Activated CD4-positive, alpha-beta T cell treated with anti-CD3 and anti-CD28 coated beads, Interleukin-2, amount 10 ng/mL, durations not matched to agents 7 days and 5 days (primary cell): ENCODE measurements at places on chromosomes 12 and 14. TPM values are rescaled to one million over a fixed set of nuclear protein-coding genes. Genes with fewer than 3 reads are reported as not detected.

DNA sequence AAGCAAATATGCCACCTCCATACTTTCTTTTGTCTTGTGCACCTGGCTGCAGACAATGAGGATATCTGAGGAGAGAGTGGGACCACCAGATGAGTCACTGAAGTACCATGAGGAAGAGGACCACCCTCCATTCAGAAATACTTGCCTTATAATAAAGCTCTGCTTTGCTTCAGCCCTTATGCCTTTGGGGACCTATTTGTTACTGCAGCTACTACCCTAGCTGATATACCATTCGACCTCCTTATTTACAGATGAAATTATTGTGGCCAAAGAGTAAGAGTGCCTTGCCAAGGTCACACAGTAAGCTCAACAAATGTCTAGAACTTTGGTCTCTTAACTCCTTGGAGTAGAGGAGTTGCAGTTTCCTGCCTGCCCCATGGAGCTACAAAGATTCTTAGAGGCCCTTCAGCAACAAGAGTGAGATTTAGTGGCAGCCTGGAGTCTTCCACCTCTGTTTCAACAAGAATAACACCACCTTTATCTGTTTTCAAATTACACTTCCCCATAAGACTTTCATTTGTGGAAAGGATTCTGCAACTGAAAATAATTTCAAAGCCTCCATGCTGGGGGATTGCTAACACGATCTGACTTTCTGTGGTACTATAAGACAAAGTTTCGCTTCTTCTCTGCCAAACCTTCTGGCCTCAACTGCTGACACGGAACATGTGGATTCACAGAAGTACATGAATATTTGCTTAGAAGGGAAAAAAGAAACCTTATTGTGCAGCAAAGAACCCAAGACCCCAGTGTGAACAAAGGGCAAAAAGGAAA is 3.6 kb downstream of the CMKLR1 start:
- peaks cover 29% of the 10 kb centered on the region for H3K4me1 ChIP-seq
- no peak for DNase-seq
- H3K36me3 ChIP-seq: no peaks in the 10 kb centered on the region
- peaks cover 18% of the 10 kb centered on the region for H3K27me3 ChIP-seq
- H3K27ac ChIP-seq: no peak overlapping the region

The RIN3 gene
- total RNA-seq: 56.8 TPM

The PDE3A gene
- total RNA-seq: not detected

The CMTM5 gene
- total RNA-seq: not detected

GRCh38 chr12:61987173-61987572 is 273.0 kb upstream of the USP15 start:
- no peak overlapping the region for H3K27ac ChIP-seq
- no peaks in the 10 kb centered on the region for H3K4me1 ChIP-seq
- no peaks in the 10 kb centered on the region for H3K27me3 ChIP-seq
- no peak overlapping the region for H3K4me3 ChIP-seq
- no peaks in the 10 kb centered on the region for H3K36me3 ChIP-seq

The PTGER2 gene
- 60.4 TPM for total RNA-seq

The GSC gene
- total RNA-seq: not detected

GRCh38 chr12:57611108-57611826 is at the start of gene ARHGEF25:
ARHGEF25 (plus strand) TSS chr12:57611435; CDS start chr12:57611895, 460 bp downstream.
- peak within 1 kb of the TSS; percentile 53 for H3K4me3 ChIP-seq
- DNase-seq: peak; percentile 32
- H3K27ac ChIP-seq: peak within 1 kb of the TSS; percentile 19
- peaks cover 43% of the 10 kb centered on the region for H3K27me3 ChIP-seq
- H3K4me1 ChIP-seq: peaks cover 9% of the 10 kb centered on the region

The NOP9 gene
- 35.2 TPM for total RNA-seq

- no peaks in the 10 kb centered on the region for H3K4me1 ChIP-seq
- H3K36me3 ChIP-seq: no peaks in the 10 kb centered on the region
- DNase-seq: no peak
- no peak overlapping the region for H3K4me3 ChIP-seq
- H3K27ac ChIP-seq: no peak overlapping the region
These were observed 51.3 kb downstream of the AMN start for GRCh38 chr14:102973706-102974285.

GRCh38 chr12:106910202-106910601 is 45.5 kb upstream of the TMEM263 start:
- H3K27me3 ChIP-seq: peaks cover 20% of the 10 kb centered on the region
- H3K36me3 ChIP-seq: no peaks in the 10 kb centered on the region
- H3K4me3 ChIP-seq: no peak overlapping the region
- peaks cover 21% of the 10 kb centered on the region for H3K4me1 ChIP-seq
- no peak for DNase-seq

The TSHR gene
- 1.0 TPM for total RNA-seq

- no peak for DNase-seq
- peaks cover 65% of the 10 kb centered on the region for H3K4me1 ChIP-seq
- peaks cover 3% of the 10 kb centered on the region for H3K27me3 ChIP-seq
- peak overlapping the region; percentile 19 for H3K27ac ChIP-seq
These were observed 52.6 kb upstream of the ABCD2 start for GRCh38 chr12:39671898-39672875.

- no peaks in the 10 kb centered on the region for H3K36me3 ChIP-seq
- H3K4me3 ChIP-seq: no peak overlapping the region
- H3K4me1 ChIP-seq: no peaks in the 10 kb centered on the region
- DNase-seq: no peak
These were observed 6.0 kb upstream of the CPNE6 start for GRCh38 chr14:24065408-24065807.

- peaks cover 32% of the 10 kb centered on the region for H3K27me3 ChIP-seq
- DNase-seq: no peak
- no peak overlapping the region for H3K27ac ChIP-seq
- H3K36me3 ChIP-seq: no peaks in the 10 kb centered on the region
- no peak overlapping the region for H3K4me3 ChIP-seq
These were observed 4.1 kb downstream of the CYP46A1 start for GRCh38 chr14:99688210-99688581.

GRCh38 chr12:126950266-126950665 is 1316.7 kb upstream of the TMEM132C start:
- H3K4me1 ChIP-seq: no peaks in the 10 kb centered on the region
- no peak overlapping the region for H3K4me3 ChIP-seq
- DNase-seq: no peak

- DNase-seq: no peak
- H3K27ac ChIP-seq: no peak overlapping the region
- no peaks in the 10 kb centered on the region for H3K27me3 ChIP-seq
- peaks cover 3% of the 10 kb centered on the region for H3K4me1 ChIP-seq
These were observed 338.4 kb downstream of the FUT8 start for GRCh38 chr14:65750906-65751305.

The TGM1 gene
- total RNA-seq: 6.5 TPM

GRCh38 chr12:14880890-14881453 is 4.7 kb downstream of the MGP start:
- peak overlapping the region; percentile 90 for H3K27ac ChIP-seq
- peaks cover 8% of the 10 kb centered on the region for H3K36me3 ChIP-seq
- peaks cover 31% of the 10 kb centered on the region for H3K4me1 ChIP-seq
- H3K4me3 ChIP-seq: no peak overlapping the region
- H3K27me3 ChIP-seq: peaks cover 5% of the 10 kb centered on the region

- H3K4me3 ChIP-seq: no peak overlapping the region
- H3K36me3 ChIP-seq: no peaks in the 10 kb centered on the region
- H3K27me3 ChIP-seq: no peaks in the 10 kb centered on the region
These were observed 182.7 kb upstream of the LMO3 start for GRCh38 chr12:16788506-16789203.

DNA sequence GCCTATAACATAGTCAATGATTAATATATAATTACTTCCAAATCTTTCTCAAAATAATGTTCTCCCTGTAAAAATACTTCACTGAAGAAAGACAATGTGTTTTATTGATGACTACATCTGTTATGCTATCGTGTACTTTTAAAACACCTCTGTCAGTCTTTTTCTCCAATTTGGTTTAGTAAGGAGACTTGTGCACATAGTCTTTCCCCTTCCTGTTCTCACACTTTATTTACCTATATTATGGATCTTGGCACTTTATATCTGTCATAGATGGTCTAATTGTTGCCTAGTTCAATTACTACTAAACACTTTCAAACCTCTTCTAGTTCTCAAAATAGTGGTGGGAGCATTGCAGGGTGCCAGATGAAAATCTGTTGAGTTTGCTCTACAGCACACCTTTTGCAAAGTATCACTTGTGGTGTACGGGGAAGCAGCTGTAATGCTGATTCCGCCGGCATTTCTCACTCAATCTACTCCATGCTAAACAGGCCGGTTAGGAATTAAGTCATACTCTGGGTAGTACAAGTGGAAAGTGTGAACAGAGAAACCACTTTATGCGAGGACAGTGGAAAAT is 1.1 kb upstream of the INSM2 start:
- DNase-seq: peak; percentile 6
- peaks cover 73% of the 10 kb centered on the region for H3K27me3 ChIP-seq
- H3K4me1 ChIP-seq: peaks cover 14% of the 10 kb centered on the region
- H3K27ac ChIP-seq: no peak overlapping the region

DNA sequence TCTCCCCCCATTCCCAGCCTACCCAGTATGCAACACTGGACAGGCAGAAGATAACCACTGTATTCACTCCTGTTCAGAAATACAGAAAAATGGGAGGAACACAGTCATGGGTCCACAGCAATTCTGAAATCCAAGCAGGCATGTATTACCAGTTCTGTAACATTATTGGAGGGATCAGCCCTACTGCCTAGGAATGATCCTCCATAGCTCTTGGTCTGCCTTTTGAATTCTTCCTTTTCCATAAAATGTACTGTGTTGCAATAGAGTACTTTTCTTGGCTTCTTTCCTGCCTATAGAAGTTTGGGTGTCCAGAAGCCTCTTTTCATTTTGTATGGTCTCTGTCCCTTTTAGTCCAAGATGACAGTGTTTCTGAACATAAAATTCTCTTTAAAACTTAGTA is 46.5 kb downstream of the SPATS2 start:
- DNase-seq: no peak
- H3K27me3 ChIP-seq: no peaks in the 10 kb centered on the region
- H3K4me1 ChIP-seq: no peaks in the 10 kb centered on the region
- no peak overlapping the region for H3K4me3 ChIP-seq
- no peaks in the 10 kb centered on the region for H3K36me3 ChIP-seq
- H3K27ac ChIP-seq: peak overlapping the region; percentile 20

The KRT6C gene
- not detected for total RNA-seq

GRCh38 chr14:90302529-90303303 is 29.0 kb downstream of the NRDE2 start:
- H3K4me3 ChIP-seq: no peak overlapping the region
- H3K36me3 ChIP-seq: peaks cover 22% of the 10 kb centered on the region
- H3K27ac ChIP-seq: no peak overlapping the region
- no peak for DNase-seq
- H3K4me1 ChIP-seq: peaks cover 9% of the 10 kb centered on the region
- no peaks in the 10 kb centered on the region for H3K27me3 ChIP-seq

GRCh38 chr12:47397664-47398281 is 308.1 kb downstream of the RPAP3 start:
- H3K36me3 ChIP-seq: peaks cover 38% of the 10 kb centered on the region
- H3K4me1 ChIP-seq: peaks cover 66% of the 10 kb centered on the region
- H3K27me3 ChIP-seq: no peaks in the 10 kb centered on the region
- DNase-seq: peak; percentile 63
- H3K4me3 ChIP-seq: no peak overlapping the region

The STK38L gene
- 20.4 TPM for total RNA-seq
